ENCODE measurements at places on chromosomes 3 and 15.

GRCh38 chr15:76447728-76448441, 111.3 kb downstream of the ISL2 start:
- no peak for DNase-seq

DNA sequence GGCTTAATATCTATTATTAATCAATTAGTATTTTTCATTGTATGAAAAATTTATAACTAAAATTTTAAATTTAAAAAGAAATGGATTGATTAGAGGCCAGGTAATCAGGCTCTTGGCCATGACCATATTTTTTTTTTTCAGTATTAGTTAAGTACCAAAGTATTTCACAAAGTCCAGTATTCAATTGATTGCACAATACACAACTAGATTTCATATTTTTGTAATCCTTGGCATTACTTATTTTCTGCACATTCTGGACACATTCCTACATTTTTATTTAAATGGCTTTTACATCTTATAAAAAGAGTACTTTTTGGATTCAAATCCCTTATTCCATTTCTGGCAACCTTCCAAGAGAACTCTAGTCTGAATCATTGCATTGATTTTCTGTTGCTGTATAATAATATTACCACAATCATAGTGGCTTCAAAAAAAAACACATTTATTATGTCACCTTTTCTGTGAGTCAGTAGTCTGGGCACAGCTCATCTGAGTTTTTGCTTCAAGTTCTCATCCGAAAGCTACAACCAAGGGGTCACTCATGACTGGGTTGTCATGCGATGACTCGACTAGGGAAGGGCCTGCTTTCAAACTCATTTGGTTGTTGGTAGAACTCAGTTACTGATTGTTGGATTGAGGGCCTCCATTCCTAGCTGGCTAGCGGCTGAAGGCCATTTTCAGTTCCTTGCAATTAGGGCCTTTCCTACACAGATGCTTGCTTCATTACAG, 90.7 kb downstream of the CNTN6 start:
- DNase-seq, result no peak

- DNase-seq, result no peak
Observed at GRCh38 chr15:36858423-36858822, 241.9 kb downstream of the MEIS2 start.

DNA sequence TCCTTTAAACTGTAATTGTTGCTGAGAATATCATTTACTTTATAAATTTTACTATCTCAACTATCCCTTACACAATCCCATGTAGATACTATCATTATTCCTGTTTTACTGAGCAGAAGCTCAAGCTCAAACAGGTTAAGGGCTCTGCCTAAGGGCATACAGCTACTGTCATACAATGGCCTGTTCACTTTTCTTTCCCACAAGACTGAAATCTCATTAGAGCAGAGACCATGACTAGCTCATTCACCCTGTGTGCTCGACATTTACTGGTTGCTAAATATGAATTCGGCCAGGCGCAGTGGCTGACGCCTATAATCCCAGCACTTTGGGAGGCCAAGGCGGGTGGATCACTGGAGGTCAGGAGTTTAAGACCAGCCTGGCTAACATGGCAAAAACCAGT, 1.6 kb upstream of the MESP2 start:
- no peak for DNase-seq

DNA sequence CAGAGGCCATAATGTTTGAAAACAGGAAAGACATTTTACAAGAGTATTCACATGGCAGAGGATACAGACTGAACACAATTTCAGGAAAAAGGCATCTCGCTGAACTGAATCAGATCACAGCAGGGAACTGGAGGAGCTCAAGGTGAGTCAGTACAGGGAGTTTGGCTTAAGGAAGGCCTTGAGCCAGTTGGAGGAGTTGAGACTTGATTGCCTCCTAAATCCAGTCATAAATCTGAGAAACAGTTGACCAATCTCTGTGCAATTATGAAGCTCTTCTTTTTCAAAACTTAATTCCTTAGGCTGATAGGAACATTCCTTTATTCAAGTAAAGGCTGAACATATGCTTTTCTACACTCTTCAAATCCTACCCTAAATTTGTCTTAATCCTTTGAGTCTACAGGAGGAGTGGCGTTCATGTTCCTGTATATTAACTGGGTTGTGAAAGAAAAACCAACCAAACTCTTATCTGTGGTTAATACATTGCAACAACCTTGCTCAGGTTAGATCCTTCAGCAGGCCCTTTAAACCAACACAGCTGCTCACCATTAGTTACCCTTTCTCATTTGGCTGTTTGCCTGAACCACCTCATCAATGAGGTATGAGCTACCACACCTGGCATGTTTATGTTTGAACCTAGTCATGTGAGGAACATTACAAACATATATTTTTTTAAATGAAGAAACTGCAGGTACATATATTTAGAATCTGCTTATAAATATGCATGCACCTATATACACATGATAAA, 404.1 kb upstream of the ATP11B start:
- DNase-seq, result no peak

GRCh38 chr3:46269556-46269955, 27.3 kb downstream of the CCR3 start:
- DNase-seq, result no peak
